ENCODE measurements at places on chromosomes 16 and 17. TPM values are rescaled to one million over a fixed set of nuclear protein-coding genes. Genes with fewer than 3 reads are reported as not detected.

Gene SPHK1
- total RNA-seq: 191 TPM

Gene PIK3R5
- not detected for total RNA-seq

Gene MT1A
- total RNA-seq: 14.0 TPM

Gene ITGAX
- total RNA-seq: 0.64 TPM

Gene KRTAP9-7
- not detected for total RNA-seq

Gene PPY
- not detected for total RNA-seq

Gene TP53TG3B
- total RNA-seq: not detected

Gene GRB7
- total RNA-seq: 0.27 TPM

Gene KCNJ18
- total RNA-seq: not detected

Gene ZKSCAN2
- total RNA-seq: 2.2 TPM

Gene SLC12A3
- total RNA-seq: 0.20 TPM

Gene KRTAP3-2
- not detected for total RNA-seq

Gene RAPGEFL1
- total RNA-seq: 1.9 TPM

Gene NUTF2
- total RNA-seq: 158 TPM

Gene SCIMP
- not detected for total RNA-seq

Gene CORO1A
- 4.5 TPM for total RNA-seq

Gene GDPD3
- total RNA-seq: 0.80 TPM

Gene NPIPB9
- not detected for total RNA-seq

Gene ITGAL
- total RNA-seq: 0.05 TPM

Gene TEPSIN
- 20.1 TPM for total RNA-seq

Gene IL17C
- 0.79 TPM for total RNA-seq

Gene MSLN
- total RNA-seq: not detected

Gene TSNAXIP1
- 0.20 TPM for total RNA-seq

Gene GPR142
- total RNA-seq: not detected

Gene CHST5
- total RNA-seq: not detected

Gene SCNN1G
- 0.15 TPM for total RNA-seq

Gene TMEM92
- total RNA-seq: 0.05 TPM

Gene MYH8
- not detected for total RNA-seq

Gene MYL11
- not detected for total RNA-seq

Gene DNASE1L2
- total RNA-seq: not detected

Gene KRTAP9-8
- not detected for total RNA-seq

Gene CRYBA1
- total RNA-seq: not detected

Gene KCNJ2
- total RNA-seq: 2.9 TPM

Data from mammary microvascular endothelial cell (primary cell).